ENCODE measurements at places on chromosomes 5 and 9. TPM values are rescaled to one million over a fixed set of nuclear protein-coding genes. Genes with fewer than 3 reads are reported as not detected.

The ATOX1 gene
- 56.5 TPM for polyA plus RNA-seq

GRCh38 chr5:149754172-149754880 lies 24.2 kb downstream of the PPARGC1B start:
- no peak for DNase-seq

DNA sequence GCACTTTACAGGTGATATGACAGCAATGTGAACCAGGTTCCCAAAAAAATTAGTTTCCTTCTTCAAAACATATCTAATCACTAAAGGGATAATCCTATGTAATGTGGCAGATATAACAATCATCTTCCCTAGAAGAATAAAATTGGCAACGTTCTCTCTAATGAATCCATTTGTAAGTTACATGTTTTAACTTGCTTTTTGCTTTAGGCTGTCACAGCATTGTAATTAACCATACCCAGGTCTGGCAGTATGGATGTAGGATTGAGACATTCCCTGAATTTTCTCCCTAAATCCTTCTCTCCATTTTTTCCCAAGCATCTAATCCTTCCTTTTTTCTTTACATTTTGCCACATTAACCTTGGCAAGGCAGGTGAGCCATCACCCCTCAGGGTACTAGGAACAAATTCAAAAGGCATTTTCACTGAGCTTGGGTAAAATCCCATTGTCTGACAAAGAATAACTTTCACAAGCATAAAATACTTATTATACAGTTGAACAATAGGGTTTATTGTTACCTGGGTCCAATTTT lies 548.3 kb downstream of the SEMA5A start:
- no peak for DNase-seq

DNA sequence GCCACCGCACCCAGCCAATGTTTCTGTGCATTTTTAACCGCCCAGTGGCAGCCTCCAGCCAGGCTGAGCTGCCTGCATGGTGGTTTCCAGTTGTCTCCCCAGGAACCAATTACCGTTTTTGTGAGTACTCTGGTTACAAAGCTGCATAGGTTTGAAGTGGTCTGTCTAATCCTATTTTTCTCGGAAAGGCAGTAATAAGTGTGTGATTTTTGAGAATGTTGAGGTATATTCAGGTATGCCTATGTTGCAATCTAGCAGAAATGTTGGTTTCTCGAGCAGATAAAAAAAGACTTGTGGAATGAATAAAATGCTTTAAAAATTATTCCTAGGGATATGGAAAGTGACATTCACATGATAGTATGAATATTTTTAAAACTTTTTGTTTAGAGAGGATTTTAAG lies 41.5 kb upstream of the ANKH start:
- no peak for DNase-seq

DNA sequence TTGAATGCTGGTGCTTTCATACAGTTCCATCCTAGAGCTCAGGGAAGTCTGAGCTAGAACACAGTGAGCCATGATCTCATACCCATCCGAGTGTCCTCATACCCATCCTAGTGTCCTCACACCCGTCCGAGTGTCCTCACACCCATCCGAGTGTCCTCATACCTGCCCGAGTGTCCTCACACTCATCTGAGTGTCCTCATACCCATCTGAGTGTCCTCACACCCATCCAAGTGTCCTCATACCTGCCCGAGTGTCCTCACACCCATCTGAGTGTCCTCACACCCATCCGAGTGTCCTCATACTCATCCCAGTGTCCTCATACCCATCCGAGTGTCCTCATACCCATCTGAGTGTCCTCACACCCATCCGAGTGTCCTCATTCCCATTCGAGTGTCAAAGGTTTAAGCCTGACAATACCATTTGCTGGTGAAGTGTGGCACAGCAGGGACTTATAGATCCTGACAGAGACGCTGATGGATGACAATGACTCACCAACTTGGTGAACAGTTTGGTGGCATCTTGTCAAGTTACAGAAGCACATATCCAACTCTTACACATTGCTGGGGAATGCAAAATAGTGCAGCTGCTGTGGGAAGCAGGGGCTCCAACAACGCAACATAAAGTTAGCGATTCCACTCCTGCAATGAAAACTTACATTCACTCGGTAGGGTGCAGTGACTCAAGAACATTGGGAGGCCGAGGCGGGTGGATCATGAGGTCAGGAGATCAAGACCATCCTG lies 77.0 kb upstream of the COL5A1 start:
- DNase-seq: no peak

All from muscle of back (tissue), 13 donors.